ENCODE measurements at places on chromosomes 4 and X.

- DNase-seq, result no peak
Observed at GRCh38 chr4:183989931-183990330, 84.8 kb downstream of the STOX2 start.

GRCh38 chrX:13261348-13261747 lies 58.5 kb downstream of the ATXN3L start:
- DNase-seq, result no peak

DNA sequence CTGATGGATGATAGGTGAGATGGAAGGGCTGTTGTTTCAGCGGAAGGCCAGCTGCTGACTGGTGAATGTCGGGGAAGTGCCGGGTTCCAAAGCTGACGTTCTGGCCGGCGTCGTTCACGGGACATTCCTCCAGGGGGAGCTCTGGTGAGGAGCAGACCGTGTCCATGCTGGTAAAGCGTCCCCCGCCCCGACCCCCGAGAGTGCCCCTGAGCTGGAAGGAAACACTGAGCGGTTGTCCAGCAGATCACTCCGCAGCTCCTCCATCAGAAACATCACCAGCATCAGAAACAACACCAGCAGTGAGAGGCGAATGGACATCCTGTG lies 18.6 kb upstream of the ADRA2C start:
- no peak for DNase-seq

- DNase-seq, result no peak
Observed at GRCh38 chr4:1684506-1685234, 557 bp upstream of the FAM53A start.

GRCh38 chr4:1523907-1524636 lies 117.8 kb upstream of the NKX1-1 start:
- no peak for DNase-seq

- no peak for DNase-seq
Observed at GRCh38 chr4:145199051-145199716, 18.8 kb upstream of the OTUD4 start.

DNA sequence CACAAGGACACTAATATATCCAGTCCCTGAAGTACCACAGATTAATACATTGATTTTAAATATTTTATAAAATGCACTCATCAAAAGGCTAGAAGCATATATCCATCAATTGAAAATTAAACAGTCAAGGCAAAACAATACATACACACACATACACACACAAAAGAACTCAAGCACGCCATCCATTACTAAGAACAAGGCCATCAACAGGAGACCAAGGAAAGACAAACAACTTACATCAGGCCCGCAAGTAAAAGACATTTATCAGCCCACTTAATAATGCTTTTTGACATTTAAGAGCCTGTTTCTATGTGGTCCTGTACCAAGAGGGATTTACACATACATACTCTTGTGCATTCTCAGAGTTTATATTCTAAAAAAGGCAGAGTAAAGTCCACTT lies 50.0 kb upstream of the ZNF827 start:
- no peak for DNase-seq

GRCh38 chrX:132086672-132087071 lies 41.1 kb downstream of the FRMD7 start:
- DNase-seq, result no peak

GRCh38 chr4:90174621-90175023 lies 47.4 kb downstream of the CCSER1 start:
- DNase-seq, result no peak

All from GM04503 (cell line).